Left renal pelvis (tissue), 4 donors: ENCODE measurements at places on chromosomes 16 and 17.
A peak's percentile ranks its signal among the peaks of the same experiment; 100 is the strongest.

DNA sequence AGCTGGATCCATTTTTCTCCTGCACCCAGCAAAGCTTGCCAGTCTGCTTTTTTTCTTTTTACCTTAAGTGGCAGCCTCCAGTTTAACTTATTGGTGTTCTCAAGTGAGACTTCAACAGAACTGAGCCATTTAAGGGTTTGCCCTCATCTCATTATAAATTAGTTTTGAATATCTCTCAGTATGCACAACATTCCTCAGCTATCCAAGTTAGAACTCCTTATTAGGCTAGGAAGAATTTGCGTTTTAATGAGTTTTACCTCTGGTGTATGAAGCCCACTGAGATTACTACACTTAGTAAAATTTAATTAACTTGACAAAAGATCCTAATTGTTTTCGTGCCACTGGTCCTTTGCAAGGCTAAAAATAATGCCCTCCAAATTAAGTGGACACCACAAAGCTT is 232.4 kb downstream of the CDH11 start:
- DNase-seq = no peak

GRCh38 chr17:15351478-15351840 is 10.1 kb upstream of the TEKT3 start:
- DNase-seq = no peak

GRCh38 chr16:74556375-74556922 is 50.5 kb downstream of the GLG1 start:
- DNase-seq = no peak

DNA sequence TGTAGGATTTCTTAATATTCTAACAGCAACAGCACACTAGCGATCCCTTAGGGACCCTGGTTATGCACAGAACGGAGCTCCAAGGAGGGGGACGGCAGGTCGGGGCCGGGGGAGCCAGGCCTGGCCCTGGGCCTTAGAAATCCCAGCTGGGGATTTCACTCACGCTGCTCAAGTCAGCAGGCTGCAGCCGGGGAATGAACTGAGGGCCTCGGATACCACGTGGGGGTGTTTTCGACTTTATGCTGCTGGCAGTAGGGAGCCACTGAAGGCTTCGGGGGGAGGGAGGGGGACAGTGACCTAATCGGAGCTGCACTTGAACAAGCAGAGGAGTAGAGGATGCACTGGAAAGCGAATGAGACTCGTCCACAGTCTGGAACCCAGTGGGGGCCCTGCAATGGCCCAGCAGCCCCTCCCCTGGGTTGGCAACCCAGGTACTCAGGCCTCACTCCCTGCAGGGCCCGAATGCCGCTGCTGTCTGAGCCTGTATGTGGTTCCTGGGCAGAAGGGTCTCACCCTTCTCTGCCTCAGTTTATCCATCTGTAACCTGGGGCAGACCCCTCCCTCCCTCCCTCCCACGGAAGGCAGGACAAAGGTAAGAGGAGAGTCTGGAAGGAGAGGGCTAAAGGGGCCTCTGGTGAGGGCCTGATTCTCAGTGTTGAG is 53.7 kb downstream of the RPH3AL start:
- no peak for DNase-seq

DNA sequence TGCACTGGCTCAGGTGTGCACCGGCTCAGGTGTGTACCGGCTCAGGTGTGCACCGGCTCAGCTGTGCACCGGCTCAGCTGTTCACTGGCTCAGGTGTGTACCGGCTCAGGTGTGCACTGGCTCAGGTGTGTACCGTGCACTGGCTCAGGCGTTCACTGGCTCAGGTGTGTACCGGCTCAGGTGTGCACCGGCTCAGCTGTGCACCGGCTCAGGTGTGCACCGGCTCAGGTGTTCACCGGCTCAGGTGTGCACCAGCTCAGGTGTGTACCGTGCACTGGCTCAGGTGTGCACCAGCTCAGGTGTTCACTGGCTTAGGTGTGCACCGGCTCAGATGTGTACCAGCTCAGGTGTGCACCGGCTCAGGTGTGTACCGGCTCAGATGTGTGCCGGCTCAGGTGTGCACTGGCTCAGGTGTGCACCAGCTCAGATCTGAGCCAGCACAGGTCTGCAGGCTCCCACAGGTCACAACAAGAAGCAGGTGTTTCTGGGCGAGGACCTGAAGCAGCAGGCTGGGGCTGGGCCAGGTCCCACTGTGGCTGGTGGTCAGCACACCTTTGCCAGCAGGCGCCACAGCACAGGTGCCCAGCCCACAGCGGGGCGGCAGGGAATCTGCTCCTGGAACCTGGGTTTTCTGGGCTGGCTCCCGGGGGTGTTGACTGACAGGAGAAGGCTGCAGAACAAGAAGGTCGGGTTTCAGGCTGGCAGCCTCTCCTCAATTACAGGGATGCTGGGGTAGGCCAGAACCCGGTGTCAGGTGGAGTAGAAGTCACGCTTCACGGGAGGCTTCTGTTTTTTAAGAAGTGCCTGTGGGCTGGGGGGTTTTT is 17.2 kb downstream of the METRNL start:
- DNase-seq = no peak

- DNase-seq = no peak
Observed at GRCh38 chr17:2794111-2794803, 2.0 kb upstream of the RAP1GAP2 start.

DNA sequence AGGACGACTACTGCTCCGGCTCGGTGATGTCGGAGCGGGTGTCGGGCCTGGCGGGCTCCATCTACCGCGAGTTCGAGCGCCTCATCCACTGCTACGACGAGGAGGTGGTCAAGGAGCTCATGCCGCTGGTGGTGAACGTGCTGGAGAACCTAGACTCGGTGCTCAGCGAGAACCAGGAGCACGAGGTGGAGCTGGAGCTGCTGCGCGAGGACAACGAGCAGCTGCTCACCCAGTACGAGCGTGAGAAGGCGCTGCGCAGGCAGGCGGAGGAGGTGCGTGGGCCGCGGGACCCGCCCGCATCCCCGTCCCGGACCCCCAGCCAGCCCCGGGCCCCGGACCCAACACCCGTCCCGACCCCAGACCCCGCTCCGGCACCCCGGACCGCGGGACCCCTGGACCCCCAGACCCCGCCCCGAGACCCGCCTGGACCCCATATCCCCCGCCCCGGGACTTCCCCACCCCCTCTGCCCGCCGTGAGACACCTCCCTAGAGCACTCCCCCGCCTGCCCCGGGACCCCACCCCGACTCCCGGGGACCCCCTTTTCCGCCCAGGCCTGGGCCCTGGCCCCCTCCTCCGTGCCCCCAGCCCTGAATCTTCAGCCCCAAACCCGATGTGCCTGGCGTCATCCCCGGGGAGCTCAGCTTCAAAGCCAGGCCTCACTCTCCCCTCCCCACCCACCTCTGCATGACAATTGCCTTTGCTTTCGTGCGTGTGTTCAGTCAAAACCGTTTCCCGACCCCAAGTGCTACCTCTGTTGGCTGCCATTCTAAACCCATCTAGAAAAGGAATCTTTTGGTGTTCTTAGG is 594 bp downstream of the MAPK8IP3 start:
- no peak for DNase-seq

GRCh38 chr17:38327936-38328335 is 15.8 kb downstream of the GPR179 start:
- DNase-seq = no peak

DNA sequence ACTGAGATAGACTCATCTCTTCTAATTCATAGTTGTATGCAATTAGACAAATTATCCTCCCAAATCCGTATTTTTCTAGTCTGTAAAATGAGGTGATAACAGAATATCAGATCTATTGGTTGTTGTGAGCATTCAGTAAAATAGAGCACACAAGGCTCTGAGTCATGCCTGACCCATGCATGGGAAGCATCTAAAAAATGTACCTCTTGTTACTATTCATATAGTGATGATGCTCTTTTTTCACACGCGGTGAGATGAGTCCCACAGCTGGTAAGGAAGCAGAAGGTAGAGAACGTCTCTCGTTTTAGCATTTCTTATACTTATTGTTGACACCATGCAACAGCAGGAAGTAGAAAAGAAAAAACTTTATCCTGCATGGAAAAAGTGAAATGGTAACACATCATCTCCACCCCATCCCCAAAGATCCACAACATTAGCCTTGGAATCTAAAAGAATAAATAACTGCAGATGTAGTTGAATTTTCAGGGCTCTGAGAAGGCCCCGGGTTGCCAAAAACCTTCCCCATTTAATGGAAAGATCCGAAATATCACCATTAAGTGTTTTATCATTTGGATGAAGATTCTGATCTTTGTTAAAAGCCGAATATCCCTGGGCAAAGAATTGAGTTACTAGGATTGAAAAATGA is 215.6 kb downstream of the TMEM114 start:
- DNase-seq = no peak

DNA sequence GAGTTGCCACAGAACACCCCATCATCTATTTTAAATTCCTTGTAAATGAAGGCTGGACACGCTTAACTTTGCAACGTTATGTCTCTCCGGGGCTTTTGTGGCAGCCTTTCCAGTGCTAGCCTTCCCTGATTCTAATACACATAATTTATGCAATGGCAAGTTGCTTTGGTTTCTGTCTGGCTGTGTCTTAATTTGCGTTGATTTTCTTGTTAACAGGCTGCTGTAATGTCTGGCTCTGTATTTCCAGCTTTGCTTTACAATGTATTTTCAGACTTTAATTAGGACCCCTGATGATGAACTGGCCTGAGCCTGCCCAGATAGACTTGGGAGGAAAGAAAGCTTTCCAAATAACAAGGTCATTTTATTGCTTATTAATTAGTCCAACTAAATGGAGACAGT is 30.3 kb downstream of the ARSG start:
- no peak for DNase-seq

DNA sequence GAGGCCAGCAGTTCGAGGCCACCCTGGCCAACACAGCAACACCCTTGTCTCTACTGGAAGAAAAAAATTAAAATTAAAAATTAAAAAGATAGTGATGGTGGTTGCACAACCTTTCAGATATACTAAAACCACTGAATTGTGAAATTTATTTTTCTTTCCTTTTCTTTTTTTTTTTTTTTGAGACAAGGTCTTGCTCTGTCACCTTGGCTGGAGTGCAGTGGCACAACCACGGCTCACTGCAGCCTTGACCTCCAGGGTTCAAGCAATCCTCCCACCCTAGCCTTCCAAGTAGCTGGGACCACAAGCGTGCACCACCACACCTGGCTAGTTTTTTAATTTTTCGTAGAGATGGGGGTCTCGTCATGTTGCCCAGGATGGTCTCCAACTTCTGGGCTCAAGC is 254.4 kb downstream of the SLC39A11 start:
- DNase-seq = no peak

DNA sequence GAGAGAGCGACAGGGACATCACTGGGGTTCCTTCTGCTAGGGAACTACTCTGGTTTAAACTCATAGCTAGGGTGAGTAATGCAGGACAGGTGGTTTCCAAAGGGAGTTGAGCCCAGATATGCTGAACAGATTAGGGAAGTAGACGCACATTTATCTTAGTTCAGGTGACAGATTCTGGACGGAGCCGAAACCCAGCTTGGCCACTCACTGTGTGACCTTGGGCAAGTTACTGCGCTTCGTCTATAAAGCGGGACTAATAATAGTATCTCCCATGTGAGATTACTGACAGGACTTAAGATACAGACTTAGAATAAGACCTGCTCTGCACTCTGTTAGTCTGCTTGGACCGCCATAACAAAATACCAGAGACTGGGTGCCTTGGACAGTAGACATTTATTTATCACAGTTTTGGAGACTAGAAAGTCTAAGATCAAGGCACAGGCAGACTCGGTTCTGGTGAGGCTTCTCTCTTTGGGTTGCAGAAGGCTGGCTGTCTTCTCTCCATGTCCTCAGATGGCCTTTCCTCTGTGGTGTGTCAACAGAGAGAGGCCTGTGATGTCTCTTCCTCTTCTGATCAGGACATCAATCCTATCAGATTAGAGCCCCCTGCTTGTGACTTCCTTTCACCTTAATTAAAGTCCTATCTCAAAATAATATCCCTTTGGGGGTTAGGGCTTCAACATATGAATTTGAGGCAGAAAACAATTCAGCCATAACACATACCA is 12.1 kb downstream of the SCNN1G start:
- DNase-seq = no peak

GRCh38 chr16:19601083-19601976 is 45.8 kb downstream of the VPS35L start:
- DNase-seq = peak; percentile 14

DNA sequence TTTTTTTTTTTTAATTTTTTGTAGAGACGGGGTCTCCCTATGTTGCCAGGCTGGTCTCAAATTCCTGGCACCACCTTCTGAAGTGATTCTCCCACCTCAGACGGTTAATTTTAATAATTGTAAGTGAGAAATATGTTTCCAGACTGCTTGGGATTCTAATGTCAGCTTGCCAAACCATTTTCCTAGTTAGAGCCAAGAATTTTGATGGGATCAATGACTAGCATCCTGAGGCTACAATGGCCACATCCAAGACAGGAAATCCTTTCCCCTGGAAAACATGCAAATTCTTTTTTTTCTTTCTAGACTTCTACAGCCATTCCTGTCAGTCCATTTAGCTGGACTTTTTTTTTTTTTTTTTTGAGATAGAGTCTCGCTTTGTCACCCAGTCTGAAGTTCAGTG is 32.6 kb downstream of the IGF2BP1 start:
- DNase-seq = no peak

DNA sequence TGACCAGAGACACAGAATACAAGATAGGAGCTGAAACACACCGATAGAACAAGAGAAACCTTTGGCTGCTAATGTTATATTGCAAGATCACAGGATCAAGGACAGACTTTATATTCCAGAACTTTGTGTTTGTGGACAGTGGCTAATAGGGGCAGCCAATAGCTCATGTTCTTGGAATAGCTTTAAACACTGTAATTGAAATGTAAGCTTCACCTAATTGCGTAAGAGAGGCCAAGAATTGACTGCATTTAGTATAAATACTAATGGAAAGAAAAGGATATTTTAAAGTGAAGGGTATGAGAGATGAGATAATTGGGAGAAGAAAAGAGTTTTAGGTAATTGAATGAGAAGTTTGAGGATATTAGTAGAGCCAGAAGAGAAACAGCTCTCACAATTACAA is 758.8 kb downstream of the CDH11 start:
- no peak for DNase-seq

DNA sequence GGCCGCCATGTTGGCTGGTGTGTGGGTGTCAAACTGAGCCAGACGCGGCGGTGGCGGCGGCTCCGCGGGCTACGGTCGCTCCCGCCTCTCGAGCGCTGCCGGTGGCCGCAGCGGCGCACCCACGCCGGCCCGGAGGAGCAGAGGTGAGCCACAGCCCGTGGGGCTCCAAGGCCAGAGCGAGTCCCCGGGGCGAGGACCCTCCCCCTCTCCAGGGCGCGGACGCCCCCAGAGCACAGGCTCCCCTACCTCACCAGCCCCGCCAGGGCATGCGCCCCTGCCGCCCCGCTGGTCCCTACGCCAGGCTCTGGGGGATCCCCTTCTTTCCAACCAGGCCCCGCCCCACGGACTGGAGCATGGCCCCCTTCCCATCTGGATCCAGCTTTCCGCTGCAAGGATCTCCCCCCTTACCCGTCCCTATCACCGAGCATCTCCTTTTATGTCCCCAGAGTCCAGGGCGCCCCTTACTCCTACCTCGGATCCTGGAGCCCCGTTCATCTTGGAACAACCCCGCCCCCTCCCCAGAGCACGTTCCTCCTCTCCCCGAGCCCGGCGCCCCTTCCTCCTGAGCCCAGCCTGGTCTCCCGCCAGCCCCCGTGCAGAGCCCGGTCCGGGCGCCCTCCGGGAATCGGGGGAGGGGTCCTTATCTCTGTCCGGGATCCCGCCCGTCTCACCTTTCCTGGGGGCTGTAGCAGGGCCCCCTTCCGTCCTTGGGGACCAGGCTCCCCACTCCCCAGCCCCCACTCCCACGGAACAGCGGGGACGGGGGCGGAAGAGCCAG is 412 bp downstream of the EPN2 start:
- DNase-seq = no peak
